Inflammatory macrophage (primary cell): ENCODE measurements at places on chromosomes 16 and 17.

DNA sequence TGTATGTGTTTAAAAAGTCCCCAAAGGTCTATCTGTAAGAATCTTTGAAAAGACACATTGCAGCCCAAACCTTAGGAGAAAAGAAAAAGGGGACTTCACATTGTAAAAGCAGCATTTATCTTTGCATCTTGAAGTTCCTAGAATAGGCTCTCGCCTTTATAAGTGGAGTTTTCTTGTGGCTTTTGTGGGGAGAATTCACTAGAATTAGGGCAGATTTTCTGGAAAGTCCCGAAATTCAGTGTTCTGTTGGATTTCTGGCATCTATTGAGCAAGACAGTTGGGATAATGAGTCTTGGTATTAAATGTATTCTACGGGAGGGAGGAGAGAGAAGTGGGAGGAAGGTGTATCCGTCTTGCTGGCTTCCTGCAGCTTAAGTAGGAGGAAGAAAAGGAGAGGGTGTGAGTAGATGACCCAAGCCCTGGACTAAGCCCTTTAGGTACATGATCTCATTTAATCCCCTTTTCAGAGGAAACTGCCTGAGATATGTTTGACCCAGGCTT lies 62.6 kb downstream of the PRKCA start:
- no peak for DNase-seq

GRCh38 chr16:89473136-89473712 lies 17.1 kb downstream of the ANKRD11 start:
- DNase-seq, result no peak

DNA sequence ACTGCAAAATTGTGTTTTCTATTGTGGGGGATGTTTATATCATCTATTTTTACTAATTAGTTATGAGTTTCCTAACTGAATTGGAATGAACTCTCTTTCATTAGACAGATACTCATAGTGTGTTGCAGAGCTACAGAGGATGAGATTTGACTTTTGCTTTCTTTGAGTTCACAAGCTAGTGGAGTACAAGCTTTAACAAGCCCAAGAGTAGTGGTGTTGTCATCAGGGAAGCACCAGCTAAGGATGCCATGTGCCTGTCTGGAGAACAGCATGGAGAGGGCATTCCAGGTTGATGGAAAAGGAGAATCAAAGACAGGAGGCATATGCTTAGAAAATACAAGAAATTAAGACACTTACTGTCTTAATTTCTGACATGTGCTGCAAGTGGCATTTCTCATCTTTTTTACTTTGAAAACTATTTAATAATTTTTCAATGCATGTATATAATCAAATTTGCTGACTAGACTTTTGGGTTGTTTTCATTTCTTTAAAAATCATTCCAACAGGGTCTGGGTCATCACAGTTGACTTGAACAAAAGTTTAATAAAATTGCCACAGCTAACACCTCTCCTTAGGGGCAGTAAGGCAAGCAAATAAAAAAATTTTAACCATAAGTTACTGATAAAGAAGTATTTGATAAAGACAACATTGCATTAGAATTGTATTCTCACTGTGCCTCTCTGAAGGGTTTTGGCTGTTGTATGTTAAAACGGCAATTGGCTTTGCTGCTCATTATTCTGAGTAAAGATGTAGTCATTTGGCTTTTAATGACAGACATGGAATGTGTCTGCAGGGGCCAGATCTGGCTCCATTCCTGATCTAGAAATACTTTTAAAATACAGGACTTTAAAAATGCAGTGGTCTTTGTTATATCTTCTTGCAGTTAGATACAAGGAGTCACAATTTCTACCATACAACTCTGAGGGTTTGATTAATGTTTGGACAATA lies 323.7 kb upstream of the CDH11 start:
- no peak for DNase-seq

GRCh38 chr17:70365091-70365583 lies 195.8 kb downstream of the KCNJ2 start:
- DNase-seq, result peak; percentile 77

DNA sequence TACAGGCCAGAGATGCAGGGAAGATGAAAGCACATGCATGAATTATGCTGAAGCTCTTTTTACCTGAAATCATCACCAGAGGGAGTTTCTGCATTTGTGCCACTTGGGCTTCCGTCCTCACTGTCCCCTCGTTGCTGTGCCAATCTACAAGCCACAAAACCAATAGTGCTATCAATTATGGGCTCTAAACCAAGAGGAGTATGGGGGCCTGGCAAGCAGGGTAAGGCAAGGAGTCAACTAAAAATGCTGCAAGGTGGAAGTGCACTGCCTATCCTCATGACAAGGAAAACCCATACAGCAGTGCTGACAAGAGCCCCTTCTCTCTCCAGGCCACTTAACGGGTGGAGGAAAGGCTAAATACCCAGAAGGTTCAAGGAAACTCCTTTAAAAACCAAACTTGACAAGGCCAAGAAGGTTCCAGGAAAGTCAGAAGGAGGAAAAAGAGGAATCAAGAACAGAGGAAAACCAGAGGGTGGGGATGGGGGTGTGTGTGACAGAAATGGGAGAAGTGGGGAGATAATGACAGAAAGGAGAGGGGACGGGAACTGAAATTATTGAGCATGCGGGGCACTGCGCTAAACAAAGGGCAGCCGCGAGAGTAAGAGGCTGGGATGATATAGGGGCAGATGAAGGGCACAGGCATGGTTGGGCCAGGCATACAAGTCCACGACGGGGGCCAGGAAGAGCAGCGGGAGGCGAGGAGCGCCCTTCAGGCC lies 674 bp downstream of the C17orf75 start:
- peak; percentile 20 for DNase-seq
